ENCODE measurements at places on chromosomes 1 and 21.

DNA sequence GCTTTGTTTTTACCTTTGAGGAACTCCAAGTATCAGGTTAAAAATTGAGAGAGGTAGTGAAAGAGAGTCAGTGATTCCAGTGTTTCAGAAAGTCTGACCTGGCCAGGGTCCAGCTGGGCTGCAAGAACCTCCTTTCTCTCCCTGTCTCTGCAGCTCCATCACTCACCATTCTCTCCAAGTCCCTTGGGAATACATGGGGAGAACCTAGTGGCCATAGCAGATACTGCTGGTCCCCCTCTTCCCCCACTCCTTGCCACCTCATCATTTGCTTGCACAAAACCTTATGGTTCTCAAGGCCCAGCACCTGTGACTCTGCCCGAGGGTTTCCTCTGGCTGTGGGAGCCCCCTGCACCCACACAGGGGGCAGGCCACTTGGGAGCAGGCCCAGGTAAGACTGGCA, 279.5 kb downstream of the KIF26B start:
- DNase-seq = no peak

- DNase-seq = no peak
Observed at GRCh38 chr21:45593162-45594022, 50.1 kb upstream of the PCBP3 start.

- DNase-seq = no peak
Observed at GRCh38 chr21:20020026-20020425, 978.2 kb upstream of the NCAM2 start.

- DNase-seq = no peak
Observed at GRCh38 chr1:183195142-183195574, 9.1 kb downstream of the LAMC2 start.

DNA sequence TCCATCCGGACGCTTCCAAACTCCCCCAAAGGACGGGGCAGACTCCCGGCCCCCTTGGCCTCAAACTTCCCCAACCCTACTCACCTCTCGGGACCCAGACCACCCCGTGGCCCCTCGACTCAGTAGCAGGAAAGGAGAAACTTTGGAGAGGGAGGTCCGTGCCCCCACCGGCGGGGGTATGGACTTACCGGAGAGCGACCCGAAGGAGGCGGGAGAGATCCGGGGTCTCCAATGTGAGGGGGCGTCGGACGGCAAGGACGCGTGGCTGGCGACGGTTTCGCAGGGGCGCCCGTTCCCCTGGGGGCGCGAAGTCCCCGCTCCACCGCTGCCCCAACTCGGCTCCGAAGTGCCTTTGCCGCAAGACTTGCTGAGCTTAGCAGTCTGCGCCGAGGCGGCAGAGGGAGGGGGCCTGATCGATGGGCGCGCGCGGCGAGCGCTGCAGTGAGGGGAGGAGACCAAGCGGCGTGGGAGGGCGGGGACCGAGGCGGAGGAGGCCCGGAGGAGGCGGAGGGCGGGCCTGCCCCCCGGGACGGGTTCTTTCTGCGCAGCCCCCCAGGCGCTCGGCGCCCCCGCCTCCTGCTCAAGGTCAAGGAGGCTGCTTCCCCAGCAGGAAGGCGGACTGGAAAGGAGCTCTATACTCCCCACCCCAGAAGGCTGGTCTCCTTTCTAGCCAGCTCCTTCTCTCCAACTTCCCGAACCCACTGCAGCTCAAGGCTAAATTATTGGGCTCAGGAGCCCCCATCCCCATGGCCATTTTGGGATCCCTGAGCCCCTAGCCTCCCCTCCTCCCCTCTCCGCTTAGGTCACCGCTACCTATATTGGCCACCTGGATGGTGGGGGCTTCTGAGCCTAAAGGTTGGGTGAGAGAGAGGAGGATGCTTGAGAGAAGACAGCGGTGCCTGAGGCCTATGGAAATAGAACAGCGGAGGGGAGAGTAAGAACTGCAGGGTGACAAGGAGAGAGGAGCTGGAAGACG, at the start of gene SYT2:
SYT2 (minus strand) TSS at position 385 of the 976 bp plus-strand sequence. CDS start 104,682 bp downstream, outside the sequence.
- DNase-seq = no peak

DNA sequence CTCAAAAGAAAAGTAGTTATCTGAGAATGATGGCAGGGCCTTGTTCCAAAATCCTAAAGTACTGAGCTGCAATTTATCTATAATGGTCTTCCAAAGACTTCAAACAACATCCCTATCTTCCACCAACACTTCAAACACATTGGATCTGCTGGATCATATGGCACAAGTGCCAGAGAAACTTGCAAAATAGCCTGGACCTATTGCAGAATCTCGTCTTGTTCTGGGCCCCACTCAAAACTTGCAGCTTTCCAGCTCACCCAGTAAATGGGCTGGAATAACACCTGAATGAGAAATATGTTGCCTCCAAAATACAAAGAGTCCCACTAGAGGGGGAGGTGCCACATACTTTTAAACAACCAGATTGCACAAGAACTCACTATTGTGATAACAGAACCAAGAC, 44.0 kb upstream of the PKN2 start:
- no peak for DNase-seq
